GM13976 (cell line): ENCODE measurements at places on chromosomes 4 and X.

- DNase-seq, result no peak
Observed at GRCh38 chr4:189548484-189549125, 392.1 kb upstream of the FRG1 start.

DNA sequence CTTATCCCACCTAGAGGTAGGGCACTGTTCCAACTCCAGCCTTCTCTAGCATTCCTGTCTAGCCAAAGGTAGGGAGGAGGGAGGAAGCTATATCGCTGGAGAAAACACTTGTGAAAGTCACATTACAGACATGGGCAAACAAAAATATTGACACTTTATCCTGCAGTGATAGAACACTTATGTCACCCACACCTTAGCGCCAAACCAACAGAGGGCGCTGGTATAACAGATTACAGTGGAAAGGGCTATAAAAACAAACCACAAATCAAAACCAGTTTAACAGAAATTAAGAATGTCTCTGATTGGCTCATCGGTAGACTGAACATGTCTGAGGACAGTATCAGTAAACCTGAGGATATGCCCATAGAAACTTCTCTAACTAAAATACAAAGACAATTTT is 451.3 kb downstream of the TLL1 start:
- DNase-seq, result no peak

DNA sequence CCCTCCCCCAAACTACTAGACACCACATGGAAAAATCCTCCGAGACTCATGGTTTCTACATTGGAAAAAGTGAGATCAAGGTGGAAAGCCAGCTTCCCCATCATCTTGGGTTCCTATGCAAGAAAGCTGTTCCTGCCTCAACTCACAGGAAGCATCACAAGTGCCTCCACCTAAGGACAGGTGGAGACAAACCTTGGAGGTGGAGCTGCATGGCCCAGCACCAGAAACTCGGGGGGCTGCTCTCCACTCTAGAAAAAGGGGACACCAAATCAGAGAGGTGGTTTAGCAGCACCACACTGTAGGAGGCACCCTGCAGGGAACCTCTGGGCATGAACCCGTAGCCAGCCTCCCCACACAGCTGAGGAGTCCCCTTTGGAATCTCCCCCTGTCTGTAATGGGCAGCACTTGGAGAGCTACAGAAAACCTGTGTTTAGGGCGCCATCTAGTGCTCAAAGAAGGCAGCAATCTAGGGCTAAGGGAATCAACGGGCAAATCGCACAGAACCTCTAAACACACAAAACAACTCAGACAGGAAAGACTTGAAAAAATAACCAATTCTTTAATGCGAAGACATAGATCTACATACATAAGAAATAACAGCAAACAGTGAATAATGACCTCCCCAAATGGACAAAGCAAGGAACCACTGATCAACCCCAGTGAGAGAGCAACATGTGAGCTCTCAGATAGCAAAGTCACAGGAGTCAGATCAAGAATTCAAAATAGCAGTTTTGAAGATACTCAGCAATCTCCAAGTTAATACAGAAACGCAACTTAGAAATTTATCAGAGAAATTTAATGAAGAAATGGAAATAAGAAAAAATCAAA is 37.0 kb upstream of the ZBTB33 start:
- peak; percentile 60 for DNase-seq

DNA sequence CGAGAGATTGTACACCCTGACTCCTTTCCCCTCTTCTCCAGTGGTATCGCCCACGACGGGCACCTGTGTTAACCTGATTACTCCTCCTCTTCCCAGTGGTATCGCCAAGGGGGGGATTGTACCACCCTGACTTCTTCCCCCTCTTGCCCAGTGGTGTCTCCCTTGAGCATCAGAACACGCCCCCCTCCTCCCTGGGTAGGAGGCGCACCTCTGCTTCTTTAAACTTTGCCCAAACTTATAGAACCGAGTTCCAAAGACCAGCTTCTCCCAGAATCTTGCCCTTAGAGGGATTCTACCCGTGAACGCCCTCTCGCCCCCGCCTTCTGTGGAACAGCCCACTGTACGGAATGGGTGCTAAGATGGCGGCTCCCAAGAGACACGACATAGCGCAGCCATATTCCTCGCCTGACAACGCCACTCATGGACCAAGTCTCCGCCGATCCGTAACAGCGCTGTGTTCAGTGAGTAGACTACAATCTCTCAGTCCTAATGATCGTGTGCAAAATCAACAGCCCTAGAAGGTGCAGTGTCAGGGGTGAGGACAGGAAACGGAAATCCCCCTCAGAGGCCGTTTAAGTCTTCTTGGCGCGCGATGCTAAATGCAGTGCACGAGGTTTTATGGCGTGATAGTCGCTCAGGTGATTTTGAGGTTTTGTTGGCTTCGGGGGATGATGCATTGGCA is 4.2 kb upstream of the ZNF157 start:
- DNase-seq, result peak; percentile 72

DNA sequence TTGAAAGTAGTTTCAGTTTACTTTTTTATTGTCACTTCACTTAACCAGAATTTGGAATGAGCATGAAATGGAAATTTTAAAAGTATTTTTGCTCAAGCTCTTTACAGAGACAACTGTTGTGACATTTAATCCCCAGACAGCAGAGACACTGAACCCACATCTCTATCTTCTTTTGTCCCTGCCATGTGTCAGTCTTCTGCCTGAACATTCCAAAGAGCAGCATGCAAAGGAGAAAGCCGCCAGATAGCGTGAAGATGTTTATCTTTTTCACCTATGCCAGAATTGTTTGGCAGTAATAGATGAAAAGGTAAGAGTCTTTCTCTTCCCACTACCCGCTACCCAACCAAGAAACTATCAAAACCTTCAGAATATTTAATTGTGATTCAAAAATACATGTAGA is 46.8 kb downstream of the NDNF start:
- DNase-seq, result no peak

DNA sequence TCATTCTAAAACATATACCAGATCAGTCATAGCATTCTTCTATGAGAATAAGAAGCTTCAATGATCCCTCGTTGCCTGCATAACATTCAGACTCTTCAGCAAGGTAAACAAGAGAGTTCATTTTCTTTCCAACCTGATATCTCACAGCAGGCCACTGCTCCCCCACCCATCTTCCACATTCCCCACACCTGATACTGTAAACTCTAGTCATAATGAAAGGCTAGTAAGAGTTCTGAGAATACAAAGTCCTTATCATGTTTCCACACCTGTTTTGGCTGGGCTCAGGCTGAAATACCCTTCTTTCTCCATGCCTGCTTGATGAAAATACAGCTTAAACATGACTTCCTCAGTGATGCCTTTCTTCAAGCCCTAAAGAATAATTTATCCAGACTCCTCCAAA is 2.3 kb upstream of the AASDH start:
- DNase-seq, result no peak

GRCh38 chr4:107939307-107939706 is 8.0 kb downstream of the CYP2U1 start:
- no peak for DNase-seq

- no peak for DNase-seq
Observed at GRCh38 chr4:14965071-14965470, 37.2 kb upstream of the CPEB2 start.

DNA sequence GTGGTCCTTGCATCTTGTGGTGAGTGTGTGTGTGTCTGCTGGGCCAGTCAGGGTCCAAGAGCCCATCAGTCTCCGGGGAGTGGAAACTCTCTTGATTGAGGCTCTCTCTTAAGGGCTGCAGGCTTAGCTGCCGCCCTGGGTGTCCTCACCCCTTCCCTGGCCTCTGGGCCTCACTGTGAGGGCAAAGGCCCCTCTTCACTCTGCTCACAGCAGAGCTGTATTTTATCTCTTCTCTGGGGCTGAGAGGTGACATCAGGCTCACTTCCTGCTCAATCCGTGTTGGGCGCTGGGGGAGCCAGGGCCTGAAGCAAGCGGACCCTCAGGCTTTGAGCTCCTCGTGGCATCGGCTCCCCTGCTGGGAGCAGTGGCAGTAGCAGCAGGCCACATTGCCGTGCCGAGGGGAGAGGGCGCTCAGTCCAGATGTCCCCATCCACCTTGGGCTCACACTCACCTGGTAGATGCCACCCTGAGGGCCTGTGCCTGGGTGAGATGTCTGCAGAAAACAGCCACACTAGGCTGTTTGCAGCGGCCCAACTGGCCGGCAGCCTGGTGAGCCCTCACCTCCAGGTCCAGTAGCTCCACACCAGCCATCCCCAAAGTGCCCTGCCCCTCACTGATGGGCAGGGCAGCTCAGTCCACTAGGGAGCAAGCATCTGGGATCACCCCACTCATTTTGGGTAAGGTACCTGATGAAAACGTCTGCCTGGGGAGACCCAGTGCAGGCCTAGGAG is 24.7 kb upstream of the PRPS1 start:
- no peak for DNase-seq

DNA sequence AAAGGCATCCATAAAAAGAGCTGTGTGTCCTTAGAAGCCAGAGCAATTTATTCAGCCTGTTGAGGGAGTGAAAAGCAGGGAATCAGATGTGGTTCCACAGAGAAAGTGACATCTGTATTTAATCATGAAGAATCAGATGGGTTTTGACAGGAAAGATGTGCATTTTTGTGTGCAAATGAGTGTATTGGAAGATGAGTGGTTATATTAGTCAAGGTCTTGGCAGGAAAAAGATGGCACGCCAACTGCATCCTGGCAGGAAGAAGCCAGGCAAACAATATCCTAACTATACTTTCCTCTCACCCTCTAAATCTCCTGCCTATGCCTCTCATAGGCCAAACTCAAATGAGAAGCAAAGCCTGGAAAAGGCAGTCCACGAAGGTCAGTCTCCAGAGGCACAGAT is 59.1 kb downstream of the SCFD2 start:
- DNase-seq, result no peak

- no peak for DNase-seq
Observed at GRCh38 chr4:16206301-16206700, 20.0 kb downstream of the TAPT1 start.

DNA sequence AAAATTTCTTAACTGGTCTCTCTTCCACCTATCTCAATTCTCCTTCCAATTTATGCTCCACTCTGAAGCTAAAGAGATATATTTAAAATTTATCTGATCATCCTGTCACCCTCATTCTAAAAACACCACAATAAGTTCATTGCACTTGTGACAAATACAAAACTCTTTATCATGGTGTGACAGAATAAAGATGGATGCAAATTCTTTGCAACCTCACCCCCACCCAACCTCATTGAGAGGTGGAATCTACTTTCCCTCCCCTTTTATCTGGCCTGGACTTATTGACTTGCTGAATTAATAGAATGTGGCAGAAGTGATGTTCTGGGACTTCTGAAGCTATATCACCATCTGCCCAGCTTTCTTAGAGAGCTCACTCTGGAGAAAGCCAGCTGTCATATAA is 46.5 kb downstream of the IDS start:
- DNase-seq, result no peak

GRCh38 chrX:7570432-7571029 is 272.4 kb upstream of the VCX start:
- DNase-seq, result no peak

DNA sequence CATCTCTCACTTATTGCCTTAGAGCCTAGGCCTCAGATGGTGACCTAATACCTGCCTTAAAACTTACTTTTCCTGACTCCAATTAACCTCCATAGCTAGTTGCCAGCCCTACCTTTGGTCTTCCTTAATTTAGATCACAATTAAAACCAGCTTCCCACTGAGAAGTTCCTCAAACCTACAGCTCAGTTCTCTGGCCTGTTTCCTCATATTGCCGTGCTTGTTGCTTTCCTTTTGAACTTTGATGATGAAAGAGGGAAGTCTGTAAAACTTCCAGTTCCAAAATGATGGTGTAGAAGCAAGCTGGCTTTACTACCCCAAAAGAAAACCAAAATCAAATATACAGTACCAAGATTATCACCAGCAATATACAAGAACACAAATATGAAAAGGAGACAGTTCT is 28.9 kb upstream of the CAMK2D start:
- no peak for DNase-seq

- no peak for DNase-seq
Observed at GRCh38 chr4:76688619-76689144, 209.3 kb downstream of the SOWAHB start.
